ENCODE measurements at places on chromosomes 12 and 14.

GRCh38 chr12:27178723-27179399, 65.2 kb upstream of the STK38L start:
- H3K27ac ChIP-seq: peak overlapping the region; percentile 66
- no peak for DNase-seq
- H3K4me3 ChIP-seq: peak overlapping the region; percentile 4
- no peaks in the 10 kb centered on the region for H3K27me3 ChIP-seq
- peaks cover 57% of the 10 kb centered on the region for H3K4me1 ChIP-seq
- no peaks in the 10 kb centered on the region for H3K36me3 ChIP-seq

GRCh38 chr14:87874676-87875075, 118.3 kb downstream of the GALC start:
- no peak overlapping the region for H3K27ac ChIP-seq
- peaks cover 2% of the 10 kb centered on the region for H3K27me3 ChIP-seq
- H3K36me3 ChIP-seq: no peaks in the 10 kb centered on the region
- no peak for DNase-seq

GRCh38 chr12:92470608-92471021, 232.2 kb upstream of the PLEKHG7 start:
- DNase-seq: no peak
- no peaks in the 10 kb centered on the region for H3K36me3 ChIP-seq
- no peak overlapping the region for H3K4me3 ChIP-seq

- no peak overlapping the region for H3K4me3 ChIP-seq
- H3K27me3 ChIP-seq: peaks cover 2% of the 10 kb centered on the region
- no peak overlapping the region for H3K27ac ChIP-seq
- no peaks in the 10 kb centered on the region for H3K4me1 ChIP-seq
- peaks cover 21% of the 10 kb centered on the region for H3K36me3 ChIP-seq
- DNase-seq: no peak
These were observed 28.4 kb downstream of the IRAK3 start for GRCh38 chr12:66217342-66217917.
